SW 1271 (cell line): ENCODE measurements at places on chromosomes 11 and 22.

DNA sequence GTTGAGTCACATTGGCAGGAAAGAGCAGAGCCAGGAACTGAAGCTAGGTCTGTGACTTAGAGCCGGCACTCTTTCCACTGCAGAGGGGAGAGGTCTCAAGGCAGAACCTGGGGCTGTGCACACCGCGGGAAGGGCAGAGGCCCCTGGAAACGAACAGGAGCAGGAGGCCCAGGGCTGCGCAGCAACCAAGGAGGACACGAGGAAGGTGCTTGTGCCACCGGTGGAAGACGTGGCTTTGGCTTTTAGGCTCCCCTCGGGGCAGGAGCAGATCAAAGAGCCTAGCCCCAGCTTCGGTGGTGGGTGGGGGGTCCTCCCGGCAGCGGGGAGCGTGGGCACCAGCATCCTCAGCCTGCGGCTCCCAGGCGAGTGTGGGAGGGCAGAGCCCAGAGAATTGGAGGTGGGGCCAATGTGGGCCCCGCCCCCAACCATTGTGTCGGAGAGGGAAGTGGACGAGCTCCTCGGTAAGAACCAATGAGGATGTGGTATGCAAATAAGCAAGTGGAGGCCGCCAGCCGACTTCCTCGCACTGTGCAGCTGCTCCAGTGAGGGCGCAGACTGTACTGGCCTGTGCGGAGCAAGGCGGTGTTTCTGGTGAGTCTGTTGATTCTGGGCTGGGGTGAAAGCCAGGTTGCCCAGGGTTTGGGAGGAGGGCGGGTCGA lies at the start of gene CCDC116:
Gene CCDC116 (plus strand): TSS at position 524 of the 659 bp plus-strand sequence. CDS start 422 bp downstream, outside the sequence.
- DNase-seq: no peak

GRCh38 chr11:111846063-111846462 lies 25.3 kb downstream of the ALG9 start:
- DNase-seq: no peak

DNA sequence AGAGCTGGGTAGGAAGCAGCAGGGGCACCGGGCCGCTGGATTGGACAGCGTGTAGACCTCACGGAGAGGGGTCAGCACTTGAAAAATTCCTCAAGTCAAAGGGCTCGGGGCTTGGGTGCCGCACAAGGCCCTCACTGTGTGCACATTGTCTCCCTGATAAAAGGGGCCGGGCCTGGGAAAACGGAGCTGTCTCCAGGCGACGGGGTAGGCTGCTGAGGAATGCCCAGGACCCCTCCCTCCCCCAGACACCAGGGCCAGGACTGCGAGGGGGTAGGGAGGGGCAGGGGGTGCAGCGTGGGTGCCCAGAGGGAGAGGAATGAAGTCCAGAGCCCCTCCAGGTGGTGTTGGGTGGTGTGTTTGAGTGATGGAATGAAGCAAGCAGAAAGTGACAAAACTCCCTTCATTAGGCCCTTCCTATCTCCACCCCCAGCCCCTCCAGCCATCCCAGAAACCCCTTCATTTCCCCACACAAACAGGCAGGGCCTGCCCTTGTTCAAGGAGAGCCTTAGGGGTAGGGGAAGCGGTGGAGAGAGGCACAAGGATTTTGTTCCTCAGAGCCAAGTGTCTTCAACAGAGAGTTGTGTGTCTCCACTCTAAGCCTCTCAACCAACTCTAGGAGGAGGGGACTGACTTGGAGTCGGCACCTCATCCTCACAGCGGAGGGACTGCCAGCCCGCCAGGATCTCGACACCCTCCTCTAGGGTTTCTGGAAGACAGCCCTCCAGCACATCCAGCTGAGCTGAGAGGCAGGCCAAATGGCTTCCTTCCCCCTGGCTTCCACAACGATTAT lies 63.9 kb downstream of the SYN3 start:
- no peak for DNase-seq

DNA sequence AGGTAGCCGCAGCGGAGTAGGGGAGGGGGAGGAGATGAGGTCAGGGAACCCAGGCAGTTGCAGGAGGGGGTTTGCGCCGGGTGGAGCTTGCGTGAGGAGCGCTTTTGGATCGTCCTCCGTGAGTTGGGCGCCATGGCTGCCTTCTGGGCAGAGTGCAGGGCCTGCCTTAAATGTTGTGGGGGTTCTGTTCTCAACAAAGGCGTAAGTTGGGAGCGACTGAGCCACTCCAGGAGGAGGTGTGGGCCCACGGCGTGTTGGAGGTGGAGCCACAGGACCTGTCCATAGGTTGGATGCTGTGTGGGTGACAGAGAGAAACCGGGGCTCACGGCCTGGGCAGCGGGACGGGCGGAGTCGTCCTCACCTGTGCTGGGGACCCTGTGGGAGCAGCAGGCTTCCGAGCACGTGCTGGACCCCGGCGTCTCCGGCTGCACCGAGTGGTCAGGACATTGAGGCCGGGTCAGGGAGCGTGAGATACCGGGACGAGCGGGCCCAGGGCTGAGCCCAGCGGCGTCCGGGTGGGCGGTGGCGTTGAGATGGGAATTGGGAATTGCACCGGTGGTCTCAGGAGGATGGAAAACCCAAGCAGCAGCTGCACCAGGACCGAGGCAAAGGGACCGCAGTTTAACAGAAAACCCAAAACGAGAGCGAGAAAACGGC lies 977 bp upstream of the PGGHG start:
- DNase-seq: no peak

DNA sequence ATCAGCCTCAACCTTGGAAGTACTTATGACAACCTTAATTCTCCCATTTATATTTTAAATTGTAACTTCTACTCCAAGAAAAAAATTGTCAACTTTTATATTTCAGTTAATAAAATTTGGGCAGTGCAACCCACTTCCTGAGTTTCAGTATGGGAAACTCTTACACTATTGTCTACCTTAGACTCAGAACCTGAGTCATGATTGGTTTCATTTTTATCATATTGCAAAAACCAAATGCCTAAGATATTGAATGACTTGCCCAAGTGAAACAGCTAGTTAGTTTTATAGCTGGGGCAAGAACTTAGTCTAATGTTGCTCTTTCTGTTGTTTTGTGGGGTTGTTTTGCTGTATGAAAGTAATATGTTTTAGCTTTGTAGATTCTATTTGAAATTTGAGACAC lies 334.0 kb upstream of the ARHGAP42 start:
- no peak for DNase-seq

DNA sequence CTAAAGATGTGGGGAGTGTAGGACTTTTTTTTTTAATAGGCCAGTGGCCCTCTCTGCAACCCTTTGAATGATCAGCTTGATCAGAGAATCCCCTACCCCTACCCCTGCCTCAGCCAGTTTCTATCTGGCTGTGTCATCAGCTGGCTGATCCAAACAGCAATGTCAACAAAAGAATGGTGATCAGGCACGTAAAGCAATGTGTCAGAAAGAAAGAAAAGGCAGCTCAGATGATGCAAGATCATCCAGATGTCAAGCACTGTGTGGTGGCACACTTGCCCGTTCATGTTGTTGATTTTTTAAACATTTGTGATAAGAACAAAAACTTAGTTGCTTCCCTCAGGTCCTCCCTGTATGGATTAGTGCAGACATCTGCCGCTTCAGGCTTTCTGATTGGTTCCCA lies 26.3 kb upstream of the EHF start:
- DNase-seq: no peak

DNA sequence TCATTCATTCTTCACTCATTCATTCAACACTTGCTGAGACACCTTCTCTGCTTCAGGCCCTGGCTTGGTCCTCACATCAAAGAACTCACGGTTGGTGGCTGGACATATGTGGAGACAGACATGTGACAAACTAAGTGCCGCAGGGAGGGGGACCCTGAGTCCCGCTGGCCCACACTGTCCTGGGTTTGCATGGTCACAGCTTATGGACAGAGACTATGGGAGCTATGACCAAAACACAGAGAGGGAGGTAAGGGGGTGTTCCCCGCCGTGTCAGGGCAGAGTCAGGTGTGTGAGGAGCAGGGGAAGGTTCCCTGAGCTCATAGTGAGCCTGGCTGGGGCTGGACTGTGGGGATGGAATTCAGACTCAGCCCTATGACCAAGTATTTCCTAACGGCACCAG lies 123.1 kb downstream of the MPPED1 start:
- no peak for DNase-seq

DNA sequence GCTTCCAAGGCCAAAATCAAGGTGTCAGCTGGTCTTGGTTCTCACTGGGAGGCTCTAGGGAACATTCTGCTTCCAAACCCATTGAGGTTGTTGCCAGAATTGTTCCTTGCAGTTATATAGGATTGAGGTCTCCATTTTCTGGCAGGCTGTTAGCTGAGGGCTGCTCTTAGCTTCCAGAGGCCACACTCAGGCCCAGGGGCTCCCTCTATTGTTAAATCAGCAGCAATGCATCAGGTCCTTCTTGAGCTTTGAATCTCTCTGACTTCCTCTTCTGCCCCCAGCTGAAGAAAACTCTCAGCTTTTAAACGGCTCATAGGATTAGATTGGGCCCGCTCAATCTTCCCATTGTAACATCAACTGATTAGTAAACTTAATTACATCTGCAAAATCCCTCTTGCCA lies 39.3 kb upstream of the BSX start:
- DNase-seq: peak; percentile 16

- no peak for DNase-seq
Measured at GRCh38 chr11:125073616-125074483, 10.7 kb downstream of the SLC37A2 start.

- no peak for DNase-seq
Measured at GRCh38 chr22:33883961-33884808, 36.1 kb downstream of the LARGE1 start.

GRCh38 chr22:49715450-49715849 lies 112.2 kb downstream of the BRD1 start:
- no peak for DNase-seq

DNA sequence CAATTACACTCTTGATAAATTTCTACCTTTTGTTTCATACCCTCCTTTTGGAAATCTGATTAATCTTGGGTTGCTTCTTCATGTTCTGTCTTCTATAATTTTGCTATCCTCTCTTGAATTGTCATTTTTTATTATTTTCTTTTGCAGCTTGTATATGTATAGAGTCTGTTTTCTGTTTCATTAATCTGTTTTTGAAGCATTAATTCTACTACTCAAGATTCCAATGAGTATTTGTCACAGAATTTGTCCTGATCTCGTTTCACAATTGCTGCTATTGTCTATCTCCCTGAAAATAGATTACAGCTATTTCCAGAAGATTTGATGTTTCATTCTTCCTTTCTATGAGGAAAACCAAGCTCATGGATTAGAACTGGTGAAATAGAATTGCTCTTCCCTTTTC lies 406.1 kb downstream of the DYNC2H1 start:
- DNase-seq: no peak

DNA sequence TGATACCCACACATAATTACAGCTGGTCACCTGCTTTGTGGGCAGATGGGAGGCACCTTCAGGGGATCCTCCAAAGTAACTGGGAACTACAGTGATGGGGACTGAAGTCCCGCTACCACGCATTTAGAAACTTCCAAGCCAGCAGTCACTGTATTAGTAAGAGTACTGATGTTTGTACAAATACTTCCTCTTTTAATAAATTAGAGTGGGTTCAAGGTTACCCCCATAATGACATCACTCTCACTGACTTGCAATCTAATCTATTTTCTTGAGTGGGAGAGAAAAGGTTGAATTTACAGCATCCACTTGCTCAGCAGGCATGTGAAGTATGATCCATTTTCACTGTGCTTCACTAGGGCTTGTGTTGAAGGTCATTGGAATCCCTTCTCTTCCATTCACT lies 72.1 kb upstream of the TIMP3 start:
- DNase-seq: no peak

DNA sequence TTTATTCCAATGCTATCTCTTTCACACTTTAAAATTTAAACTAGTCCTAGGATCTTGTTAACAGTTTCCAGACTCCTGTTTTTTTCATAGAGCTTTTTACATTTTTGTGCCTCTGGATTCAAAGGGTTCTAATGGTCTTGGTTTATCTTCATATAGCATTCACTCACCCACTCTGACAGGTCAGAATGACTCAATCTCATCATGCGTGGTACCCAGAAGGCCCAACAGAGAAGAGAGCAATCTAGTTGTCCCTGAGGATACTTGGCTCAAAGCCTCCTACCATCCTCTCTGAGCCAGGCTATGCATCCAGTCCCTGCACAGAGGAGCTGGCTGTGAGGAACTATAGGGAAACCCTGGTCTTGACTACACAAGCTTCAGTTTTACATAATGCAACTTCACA lies 27.5 kb downstream of the MAML2 start:
- no peak for DNase-seq

- DNase-seq: no peak
Measured at GRCh38 chr11:29773656-29774264, 243.1 kb downstream of the KCNA4 start.

GRCh38 chr22:42639541-42640241 lies 710 bp downstream of the ATP5MGL start:
- DNase-seq: no peak

DNA sequence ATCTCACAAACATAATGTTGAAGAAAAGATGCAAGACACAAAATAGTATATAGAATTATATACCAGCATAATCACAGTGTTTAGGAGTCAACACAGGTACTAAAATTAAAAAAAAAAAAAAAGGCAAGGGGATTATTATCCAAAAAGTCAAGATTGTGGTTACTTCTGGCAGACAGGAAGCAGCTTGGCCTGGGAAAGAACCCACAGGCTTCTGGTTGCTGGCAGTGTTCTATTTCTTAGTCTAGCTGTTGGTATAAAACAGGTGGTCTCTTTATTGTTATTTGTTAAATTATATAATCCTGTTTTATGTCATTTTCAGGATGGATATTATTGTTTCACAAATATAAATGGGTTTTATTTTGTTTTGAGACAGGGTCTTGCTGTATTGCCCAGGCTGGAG lies 54.0 kb downstream of the C11orf58 start:
- DNase-seq: no peak

DNA sequence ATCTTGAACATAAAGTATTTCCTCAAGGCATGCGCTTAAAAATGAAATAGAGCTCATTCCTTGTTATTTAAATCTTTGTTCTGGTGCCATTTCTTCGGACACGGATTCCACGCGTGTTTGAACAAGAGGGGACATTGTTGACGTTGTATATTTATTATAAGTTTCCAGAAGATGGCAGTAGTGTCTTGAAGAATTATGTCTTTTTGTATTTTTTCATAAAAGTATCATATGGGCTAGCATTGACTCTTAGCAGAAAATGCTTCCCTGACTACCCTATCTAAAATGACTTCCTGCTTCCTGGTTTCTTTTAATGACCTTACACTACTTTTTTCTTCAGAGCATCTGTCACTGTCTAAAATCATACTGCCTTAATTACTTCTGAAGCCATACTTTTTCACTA lies 20.4 kb downstream of the BIRC2 start:
- peak; percentile 78 for DNase-seq

DNA sequence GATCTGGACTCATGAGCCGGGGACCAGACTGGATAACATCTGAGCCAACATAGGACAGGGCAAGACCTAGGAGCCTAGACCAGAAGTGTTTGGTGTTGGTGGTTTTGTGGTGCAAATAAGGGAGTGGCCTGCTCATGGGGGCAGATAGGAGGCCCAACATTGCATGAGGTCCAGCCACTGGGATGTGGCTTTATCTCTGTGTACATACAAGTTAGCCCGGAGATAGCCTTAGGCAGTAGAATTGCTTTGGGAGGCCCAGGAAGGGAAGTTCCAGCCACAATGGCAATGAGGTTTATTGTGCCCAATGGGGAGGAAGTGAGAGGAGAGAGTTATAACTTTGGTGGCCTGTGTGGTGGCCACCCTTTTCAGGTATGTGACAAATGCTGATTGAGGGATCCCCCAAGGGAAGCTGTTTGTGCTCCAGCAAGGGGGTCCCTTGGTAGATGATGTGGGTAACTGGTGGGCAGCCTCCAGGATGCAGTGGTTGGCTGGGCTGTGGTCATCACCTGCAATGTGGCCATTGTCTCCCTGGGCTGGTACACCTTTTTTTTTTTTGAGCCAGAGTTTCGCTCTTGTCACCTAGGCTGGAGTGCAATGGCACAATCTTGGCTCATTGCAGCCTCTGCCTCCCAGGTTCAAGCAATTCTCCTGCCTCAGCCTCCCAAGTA lies 6.4 kb downstream of the LMO2 start:
- DNase-seq: no peak
